ENCODE measurements at places on chromosomes 2 and 18.

DNA sequence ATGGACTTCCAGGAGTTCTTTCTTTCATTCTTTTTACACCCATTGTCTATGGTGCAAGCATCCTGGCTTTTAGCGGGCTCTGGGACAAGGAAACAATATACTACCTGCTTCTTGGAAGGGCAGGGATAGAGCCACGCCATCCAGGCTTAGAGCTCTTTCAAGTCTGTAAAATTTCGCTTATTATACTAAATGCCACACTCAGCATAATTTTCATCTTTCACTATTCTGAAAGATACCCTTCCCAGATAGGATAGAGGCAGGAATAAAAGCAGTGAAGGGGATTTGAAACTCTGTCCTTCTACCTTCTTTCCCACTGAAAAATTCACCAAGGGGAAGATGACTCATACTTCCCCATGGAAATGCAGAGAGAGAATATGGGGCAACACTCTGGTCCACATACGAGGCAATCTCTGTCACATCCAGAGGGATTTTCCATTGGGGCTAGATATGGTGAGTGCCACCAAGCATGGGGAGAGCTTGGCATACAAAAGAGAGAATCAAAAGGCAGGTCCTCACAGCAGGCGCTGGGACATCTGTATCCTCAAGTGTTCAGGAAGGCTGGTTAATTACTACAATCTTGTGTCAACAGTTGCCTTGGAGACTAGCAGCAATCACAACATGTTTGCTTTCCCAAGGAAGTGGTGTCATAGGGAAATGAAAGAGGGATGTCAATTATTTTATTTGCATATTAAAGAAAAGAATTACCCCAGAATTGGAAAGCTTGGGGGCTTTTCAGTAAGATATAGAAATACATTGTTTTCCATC is 127.6 kb downstream of the TDRD15 start:
- no peak for DNase-seq

- DNase-seq, result no peak
Observed at GRCh38 chr2:240988571-240989271, 9.7 kb upstream of the SNED1 start.

GRCh38 chr2:55743583-55743982 is 49.9 kb upstream of the PNPT1 start:
- peak; percentile 20 for DNase-seq

DNA sequence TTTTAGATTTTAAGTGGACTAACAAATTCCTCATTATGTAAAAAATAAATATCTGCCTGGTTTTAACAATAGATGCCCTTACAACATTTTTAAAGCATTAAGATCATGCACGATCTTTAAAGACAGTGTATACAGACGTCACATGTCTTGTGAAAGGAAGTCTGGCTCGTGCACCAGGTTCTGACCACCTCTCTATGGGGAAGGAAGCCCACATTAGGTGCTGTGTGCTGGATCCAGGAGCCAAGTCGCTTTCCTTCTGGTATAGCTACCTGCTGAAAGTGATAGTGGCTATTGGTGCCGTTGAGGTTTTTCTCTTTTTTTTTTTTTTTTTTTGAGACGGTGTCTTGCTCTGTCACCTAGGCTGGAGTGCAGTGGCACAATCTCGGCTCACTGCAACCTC is 116.5 kb downstream of the NCK2 start:
- no peak for DNase-seq

DNA sequence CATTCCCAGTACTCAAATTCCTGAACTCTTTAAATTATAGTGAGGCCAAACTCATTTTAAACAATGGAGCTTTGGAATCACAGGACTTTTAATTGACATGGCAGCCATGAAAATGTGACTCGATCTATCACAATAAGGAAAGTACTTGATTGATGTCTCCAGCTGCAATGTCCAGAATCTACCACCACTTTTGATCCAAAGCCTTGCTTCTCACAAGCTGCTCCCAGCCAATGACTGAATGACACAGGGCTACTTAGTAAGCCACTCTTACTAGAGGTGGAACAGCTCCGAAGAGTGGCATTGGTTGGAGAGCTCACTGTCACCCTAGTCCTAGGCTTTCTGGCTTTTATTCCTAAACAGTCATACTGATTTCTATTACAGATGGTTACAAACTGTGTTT is 270.1 kb downstream of the IRS1 start:
- DNase-seq, result no peak

DNA sequence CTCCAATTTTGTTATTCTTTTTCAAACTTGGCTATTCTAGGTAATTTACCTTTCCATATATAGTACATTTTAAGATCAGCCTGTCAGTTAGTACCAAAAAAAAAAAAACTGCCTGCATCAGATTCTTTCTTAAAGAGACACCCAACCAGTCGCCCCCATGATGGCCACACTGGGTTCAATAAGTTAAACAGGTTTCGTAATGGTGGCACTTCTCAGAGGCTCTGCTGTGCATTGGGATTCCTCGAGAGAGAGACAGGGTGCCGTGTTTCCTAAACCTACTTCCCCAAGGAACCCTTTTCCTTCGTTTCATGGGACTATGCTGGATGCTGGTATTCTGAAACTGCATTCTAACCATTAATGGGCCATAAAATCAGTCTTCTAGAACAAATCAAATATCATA is 37.4 kb downstream of the MYO7B start:
- DNase-seq, result no peak

- DNase-seq, result no peak
Observed at GRCh38 chr2:210599476-210599875, 43.1 kb downstream of the CPS1 start.
